ENCODE measurements at places on chromosomes 12 and 14.

DNA sequence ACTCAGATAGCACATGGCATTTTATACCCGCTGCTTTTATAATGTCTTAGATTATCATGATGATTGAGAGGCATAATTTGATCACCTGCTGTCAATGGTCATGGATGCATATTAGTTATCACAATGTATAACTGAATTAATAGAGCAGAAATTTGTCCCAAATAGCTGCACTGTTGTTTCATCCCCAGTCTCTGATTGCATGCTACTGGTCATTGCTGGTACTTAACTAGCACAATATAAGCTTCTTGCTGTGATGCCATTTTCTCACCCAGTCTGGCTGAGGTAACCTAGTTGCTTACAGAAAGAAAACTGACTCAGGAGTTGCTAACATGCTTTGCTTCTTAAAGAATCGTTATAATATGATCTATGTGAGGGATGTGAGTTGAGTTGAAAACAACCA lies 76.8 kb upstream of the PLEKHA5 start:
- DNase-seq, result no peak

DNA sequence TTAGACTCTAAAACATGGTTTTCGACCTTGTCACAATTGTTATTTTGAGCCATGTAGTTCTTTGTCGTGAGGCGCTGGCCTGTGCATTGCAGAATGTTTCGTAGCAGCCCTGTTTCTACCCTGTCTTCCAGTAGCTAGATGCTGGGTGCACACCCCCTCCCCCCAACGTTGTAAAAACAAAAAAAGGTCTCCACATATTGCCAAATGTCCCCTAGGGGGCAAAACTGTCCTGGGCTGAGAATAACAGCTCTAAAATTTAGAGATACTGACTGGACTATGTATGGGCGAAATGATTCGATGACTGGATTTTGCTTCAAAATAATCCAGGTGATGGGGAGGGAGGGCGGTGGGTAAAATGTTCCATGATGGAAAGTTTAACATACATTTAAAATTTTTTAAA lies 126.1 kb upstream of the FUT8 start:
- no peak for DNase-seq

- DNase-seq, result no peak
Measured at GRCh38 chr14:78310272-78310671, 140.1 kb downstream of the NRXN3 start.

GRCh38 chr12:102379346-102380162 lies 100.8 kb downstream of the IGF1 start:
- DNase-seq, result no peak

DNA sequence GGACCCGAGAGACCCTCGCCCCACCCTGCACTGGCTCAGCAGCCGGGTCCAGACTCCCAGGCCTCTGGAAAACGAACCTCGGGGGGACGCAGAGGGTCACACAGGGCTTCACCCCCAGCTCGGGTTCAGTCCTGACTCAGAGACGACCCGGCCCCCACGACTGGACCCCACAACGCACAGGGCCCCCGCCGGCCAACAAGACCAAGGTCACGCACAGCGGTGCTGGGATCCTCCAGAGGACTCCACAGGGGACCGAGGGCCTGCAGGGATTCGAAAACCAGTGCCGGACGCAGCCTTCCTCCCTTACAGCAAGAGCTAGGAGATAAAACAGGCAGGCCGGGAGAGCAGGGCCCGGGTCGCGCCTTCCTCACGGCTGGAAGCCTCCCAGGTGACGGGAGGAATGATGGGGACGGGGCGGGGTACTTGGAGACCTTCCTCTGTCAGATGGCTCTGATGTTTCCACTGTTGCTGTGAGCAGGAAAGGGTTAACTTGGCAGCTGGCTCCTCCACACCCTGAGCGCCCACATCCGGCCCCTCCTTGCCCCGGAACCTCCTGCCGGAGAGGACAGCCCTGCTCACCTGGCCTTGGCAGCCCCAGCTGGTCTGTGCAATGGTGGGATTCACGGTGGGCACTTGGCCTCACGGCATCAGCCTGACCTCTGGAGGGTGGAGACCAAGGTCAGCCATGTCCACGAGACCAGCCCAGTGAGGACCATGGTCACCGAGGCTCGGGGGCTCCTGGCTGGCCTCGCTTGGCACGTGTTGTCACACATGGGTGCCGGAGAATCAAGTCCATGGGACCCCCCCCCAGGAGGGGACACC lies 46.2 kb downstream of the GALNT9 start:
- peak; percentile 41 for DNase-seq

GRCh38 chr14:56708704-56709103 lies 101.6 kb downstream of the OTX2 start:
- DNase-seq, result no peak

DNA sequence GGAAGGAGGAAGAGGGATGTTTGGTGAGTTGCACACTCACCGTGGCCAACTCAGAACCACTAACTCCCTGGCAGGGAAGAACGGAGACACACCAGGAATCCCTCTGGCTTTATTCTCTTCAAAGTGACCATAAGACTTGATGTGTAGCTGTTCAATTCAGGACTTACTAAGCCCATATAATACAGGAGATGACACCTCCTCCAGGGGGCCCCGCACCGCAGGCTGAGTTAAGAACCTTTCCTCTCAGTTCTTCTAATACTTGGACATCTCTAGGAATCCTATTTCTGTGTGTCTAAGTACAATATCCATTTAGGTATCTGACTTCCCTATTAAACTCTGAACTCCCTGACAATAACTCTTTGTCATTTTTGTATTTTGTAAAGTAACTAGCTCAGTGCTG lies 49.5 kb downstream of the DCAF4 start:
- DNase-seq, result no peak

- DNase-seq, result no peak
Measured at GRCh38 chr12:19671695-19672094, 232.4 kb downstream of the AEBP2 start.
